Activated naive CD4-positive, alpha-beta T cell treated with anti-CD3 and anti-CD28 coated beads, Interleukin-2, amount 10 ng/mL, durations not matched to agents 5 hours and 36 hours (primary cell): ENCODE measurements at places on chromosomes 7 and 10. TPM values are rescaled to one million over a fixed set of nuclear protein-coding genes. Genes with fewer than 3 reads are reported as not detected.

The PRKAR2B gene
- total RNA-seq = 0.68 TPM

The BRI3 gene
- 74.9 TPM for total RNA-seq

The PHKG1 gene
- total RNA-seq = 1.9 TPM

The SYT15B gene
- total RNA-seq = 0.25 TPM

The AGAP3 gene
- total RNA-seq = 23.9 TPM

The C10orf71 gene
- not detected for total RNA-seq

The PRR15 gene
- not detected for total RNA-seq

The GDF10 gene
- total RNA-seq = not detected

The CUZD1 gene
- 2.0 TPM for total RNA-seq

The AFAP1L2 gene
- 1.5 TPM for total RNA-seq

The UNC5B gene
- not detected for total RNA-seq

The CNNM1 gene
- 1.2 TPM for total RNA-seq

The GPR146 gene
- total RNA-seq = 8.7 TPM

The ANKRD22 gene
- total RNA-seq = 0.43 TPM

The CRPPA gene
- 0.99 TPM for total RNA-seq

The TIMM23B gene
- 15.6 TPM for total RNA-seq
